ENCODE measurements at places on chromosomes 5 and 9.

- no peak for DNase-seq
Observed at GRCh38 chr5:75395277-75395676, 58.3 kb downstream of the HMGCR start.

- DNase-seq = no peak
Observed at GRCh38 chr5:113271015-113271414, 163.8 kb downstream of the TSSK1B start.

DNA sequence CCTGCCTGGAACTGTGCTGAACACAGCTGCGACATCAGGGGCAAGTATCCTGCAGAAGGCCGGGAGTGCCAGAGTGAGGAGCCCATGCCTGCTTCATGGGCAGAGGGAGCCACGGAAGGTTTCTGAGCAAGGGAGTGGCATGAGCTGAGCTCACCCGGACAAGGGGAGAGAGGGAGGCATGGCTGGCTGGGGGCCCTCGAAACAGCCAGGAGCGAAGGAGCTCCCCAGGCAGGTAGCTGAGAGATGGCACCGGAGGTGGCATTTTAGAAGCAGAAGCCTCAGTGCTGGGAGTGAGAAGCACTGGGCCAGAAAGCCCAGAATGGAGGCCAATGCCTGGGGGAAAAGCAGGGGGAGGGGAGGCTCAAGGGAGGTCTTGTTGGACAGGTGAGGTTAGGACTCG lies 56.9 kb upstream of the SARDH start:
- no peak for DNase-seq

- DNase-seq = no peak
Observed at GRCh38 chr9:135925496-135926133, 18.3 kb upstream of the CAMSAP1 start.

- DNase-seq = peak; percentile 86
Observed at GRCh38 chr9:92963831-92964606, 16.7 kb downstream of the FGD3 start.

- DNase-seq = peak; percentile 53
Observed at GRCh38 chr9:114434878-114435311, 47.1 kb upstream of the AKNA start.

DNA sequence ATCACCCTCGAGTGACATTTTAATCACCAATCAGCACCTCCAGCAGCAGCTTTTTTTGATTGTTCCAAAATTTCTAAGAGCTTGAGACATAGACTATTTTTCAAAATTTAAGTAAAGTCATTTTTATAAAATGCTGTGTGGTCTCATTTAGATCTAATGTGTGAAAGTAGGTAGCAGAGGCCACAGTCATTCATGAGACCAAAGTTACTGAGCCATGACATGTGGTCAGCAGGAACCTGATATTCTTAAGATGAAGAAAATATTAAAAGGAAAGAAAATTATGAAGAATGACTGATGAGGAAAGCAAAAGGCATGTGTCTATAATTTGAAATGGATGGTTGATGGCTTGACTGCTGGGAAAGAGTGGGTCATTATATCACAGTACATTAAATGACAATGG lies 7.2 kb downstream of the FREM1 start:
- DNase-seq = no peak

GRCh38 chr5:32539981-32540845 lies 45.1 kb upstream of the SUB1 start:
- DNase-seq = peak; percentile 47

GRCh38 chr9:14389146-14389545 lies 75.2 kb upstream of the NFIB start:
- no peak for DNase-seq

DNA sequence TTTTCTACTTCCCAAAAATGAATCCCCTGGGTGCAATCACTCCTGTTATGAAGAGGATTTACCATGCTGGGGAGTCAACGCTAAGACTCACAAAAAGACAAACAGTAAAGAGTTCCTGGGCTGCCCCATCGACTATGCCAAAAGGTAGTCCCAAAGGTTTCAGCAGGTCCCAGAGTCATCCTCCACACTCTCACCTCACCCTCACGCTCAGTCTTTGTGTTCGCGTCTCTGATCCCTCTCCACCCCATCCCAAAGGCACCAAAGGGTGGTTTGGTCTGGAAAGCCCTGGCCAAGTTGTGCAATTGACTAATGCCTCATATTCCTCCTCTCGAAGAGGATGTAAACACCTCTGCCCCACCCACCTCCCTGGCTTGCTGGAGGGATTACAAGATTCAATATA lies 240.2 kb upstream of the NFIL3 start:
- no peak for DNase-seq

Data from hematopoietic multipotent progenitor cell treated with erythropoietin and hydrocortisone succinate and interleukin-3 and kit ligand, for 6 days (in vitro differentiated cells).